Posterior cingulate gyrus (tissue), 11 donors: ENCODE measurements at places on chromosomes 7 and 10.

DNA sequence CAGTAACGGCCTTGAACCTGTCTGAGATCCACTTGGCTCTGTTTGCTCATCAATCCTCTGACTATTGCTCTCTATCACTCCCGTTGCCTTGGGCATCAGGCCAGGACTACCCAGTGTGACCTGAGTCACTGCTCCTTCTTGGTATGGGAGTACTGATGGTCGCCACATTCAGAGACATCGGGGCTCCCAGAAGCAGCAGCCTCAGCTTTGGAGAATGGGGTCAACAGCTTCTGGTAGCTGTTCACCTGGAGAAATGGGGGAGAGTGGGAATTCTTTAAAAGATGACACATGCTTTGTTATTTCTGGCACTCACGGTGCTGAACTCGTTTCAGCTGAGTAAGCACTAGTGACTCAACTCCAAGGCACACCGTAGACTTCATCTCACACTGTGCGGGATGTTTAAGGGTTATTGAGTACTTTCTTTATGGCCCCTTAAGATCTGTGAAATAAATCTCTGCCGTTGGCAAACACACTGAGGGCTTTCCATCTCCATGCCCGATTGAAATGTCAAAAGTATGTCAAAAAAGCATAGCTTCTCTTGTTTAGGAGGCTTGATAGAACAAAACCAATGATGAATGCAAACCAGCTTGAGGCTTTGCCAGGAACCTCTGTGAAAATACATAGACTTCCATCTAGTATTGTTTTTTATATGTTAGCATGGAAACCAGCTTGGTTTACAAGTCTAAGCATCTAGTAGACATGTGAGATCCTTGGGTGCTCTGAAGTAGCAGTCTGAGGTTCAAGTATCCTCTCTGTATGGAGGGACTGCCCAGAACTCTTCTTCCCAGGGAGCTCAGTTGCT lies 333.1 kb downstream of the CXCL12 start:
- DNase-seq, result no peak

DNA sequence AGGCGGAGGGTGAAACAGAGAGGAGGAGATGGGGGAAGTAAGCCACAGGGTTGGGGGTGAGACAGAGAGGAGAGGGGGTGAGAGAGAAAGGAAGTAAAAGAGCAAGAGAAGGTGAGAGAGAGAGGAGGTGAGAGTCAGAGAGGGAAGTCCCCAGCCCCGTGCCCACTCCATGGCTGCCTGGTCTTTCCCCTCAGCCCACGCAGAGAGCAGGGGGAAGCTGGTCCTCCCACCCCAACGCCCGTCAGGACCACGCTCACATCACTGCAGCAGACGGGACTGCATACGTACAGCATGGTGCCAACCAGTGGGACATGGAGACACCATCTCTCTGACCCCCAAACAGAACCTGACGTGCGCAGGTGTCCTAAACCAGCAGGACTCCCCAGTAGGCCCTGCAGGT lies 12.1 kb upstream of the PDGFA start:
- no peak for DNase-seq

DNA sequence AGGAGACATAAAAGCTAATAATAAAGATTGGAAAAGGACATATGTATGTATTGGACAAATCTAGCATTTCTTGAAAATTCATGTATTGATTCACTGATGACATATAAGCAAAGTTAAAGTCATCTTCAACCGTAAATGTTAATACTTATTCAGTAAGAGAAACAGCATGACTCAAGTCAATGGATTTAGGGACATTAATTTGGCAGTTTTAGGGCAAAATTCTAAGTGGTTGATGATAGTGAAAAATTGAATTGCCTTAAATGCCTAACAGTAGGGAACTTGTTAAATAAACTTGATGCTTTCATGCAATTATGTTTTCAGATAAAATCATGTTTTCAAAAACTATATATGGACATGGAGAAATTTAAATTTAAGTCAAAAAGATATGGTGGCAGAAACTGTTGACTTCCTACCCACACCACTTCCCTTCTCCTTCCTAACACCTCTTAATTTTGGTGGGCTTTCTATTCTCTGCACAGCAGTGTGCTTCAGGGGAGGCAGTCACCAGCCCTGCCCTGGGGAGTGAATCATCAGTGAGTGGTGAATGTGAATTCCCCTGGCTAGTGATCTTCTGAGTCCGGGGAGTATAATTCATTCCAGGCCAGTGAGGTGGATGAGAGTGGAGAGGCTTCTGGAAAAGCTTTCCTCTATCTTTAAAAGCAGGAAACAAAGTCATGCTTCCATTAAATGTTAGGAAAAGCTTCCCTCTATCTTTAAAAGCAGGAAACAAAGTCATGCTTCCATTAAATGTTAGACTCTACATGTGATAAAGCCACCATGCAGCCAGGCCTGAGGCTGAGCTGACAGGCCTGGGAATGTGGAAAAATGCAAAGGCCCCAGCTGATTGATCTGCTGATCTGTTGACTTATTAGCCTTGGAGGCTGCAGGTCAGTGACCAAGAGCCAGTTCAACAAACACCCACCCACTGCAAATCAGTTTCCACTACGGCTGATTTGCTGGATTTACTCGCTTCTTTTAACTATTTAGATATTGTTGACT lies 25.2 kb upstream of the ITGB1 start:
- DNase-seq, result no peak

DNA sequence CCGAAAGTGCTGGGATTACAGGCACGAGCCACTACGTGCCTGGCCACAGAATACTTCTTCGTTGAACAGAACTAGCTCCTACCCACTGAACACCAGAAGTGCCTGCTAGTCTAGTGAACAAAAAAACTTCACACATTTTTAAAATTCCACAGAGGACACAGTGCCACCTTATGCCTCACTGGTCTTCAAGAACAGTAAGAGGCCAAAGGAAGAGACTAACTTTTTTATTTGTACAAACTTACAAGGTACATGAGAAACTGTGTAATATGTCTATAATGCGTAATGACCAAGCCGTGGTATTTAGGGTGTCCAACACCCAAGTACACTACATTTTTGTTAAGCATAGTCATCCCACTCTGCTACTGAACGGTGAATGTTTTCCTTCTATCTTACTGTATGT lies 144.4 kb upstream of the PTER start:
- DNase-seq, result no peak

GRCh38 chr10:27912231-27912630 lies 86.6 kb downstream of the ODAD2 start:
- no peak for DNase-seq

- DNase-seq, result no peak
These were observed 5.0 kb downstream of the HBP1 start for GRCh38 chr7:107173691-107174406.

DNA sequence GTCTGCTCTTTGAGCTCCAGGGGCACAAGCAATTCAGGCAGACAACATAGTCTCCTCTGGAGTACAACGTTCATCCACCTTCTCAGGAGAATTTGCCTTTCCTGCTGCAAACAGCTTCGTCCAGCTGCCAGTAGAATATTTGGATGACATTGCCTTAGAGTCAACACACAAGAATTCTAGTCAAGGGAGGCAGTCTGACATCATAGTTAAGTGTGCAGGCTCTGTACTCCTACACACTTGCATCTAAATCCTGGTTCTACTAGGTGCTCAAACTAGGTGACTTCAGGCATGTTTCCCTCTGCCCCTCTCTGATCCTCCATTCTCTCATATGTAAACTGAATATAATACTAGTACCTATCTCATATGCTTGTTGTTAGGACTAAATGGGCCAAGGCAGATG lies 314.8 kb downstream of the HPSE2 start:
- DNase-seq, result no peak

DNA sequence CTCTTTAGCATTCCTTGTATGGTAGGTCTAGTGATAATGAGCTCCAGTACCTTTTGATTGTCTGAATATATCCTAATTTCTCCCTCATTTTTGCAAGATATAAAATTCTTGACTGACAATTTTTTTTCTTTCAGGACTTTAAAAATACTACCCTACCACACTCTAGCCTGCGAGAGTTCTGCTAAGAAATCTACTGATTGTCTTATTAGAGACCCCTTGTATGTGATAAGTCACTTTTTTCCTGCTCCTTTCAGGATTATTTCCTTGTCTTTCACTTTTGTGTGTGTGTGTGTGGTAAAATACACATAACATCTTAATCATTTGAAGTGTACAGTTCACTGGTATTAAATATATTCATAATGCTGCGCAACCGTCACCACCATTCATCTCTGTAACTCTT lies 68.7 kb upstream of the PPP1R9A start:
- DNase-seq, result no peak

DNA sequence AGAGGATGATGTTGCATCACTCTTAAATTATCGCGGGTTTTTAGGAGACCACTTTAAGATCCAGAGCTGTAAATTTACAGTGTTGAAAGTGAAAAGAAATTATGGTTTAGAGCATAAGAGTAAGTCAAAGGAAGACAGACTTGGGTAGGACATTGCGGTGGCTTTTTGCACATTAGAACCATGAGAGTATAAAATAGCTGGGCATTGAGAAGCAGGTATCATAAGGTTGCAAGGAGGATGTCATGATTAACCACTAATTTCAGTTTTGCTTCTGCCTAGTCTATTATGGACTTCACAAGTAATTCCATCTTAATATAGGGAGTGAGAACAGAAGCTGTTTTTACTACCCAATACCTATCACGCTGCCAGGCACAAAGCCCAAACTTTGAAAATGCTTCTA lies 57.7 kb downstream of the CALCR start:
- no peak for DNase-seq

GRCh38 chr10:36765782-36766414 lies 359.5 kb upstream of the ANKRD30A start:
- DNase-seq, result no peak

DNA sequence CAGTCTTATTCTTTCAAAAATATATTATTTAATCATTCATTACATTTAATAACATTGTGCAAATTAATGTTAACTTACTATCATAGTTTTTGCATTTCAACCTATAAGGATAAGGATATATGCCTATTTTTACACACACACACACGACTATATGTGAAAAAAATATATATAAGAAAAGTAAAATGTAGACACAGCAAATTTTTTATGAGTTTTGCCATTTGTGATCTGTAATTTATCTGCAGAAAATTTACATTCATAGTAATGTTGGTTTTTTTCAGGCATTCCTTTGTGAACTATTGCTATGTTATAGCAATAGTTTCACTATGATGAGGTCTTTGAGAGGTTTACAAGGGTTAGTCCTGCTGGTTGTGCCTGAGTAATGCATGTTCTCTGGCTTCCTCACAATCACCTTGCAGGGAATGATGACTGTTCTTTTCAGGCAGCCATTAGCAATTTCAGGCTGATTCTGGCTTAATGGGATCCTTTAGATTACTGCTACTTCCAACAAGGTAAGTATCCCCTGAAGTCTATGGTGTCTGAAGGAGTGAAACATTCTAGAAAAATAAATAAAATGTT lies 183.7 kb upstream of the CDK1 start:
- no peak for DNase-seq

DNA sequence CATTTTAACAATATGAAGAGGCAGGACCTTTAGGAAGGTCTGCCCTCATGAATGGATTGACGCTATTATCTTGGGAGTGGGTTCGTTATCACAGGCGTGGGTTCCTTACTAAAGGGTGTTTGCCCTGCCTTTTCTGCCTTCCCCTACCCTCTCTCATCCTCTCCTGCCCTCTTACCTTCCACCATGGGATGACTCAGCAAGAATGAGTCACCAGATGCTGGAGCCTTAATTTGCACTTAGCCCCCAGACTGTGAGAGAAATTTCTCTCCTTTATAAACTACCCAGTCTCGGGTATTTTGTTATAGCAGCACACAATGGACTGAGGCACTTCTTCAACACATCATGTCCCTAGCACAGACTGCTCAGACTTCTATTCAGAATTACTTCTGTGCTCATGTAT lies 31.4 kb upstream of the ZNF32 start:
- no peak for DNase-seq

DNA sequence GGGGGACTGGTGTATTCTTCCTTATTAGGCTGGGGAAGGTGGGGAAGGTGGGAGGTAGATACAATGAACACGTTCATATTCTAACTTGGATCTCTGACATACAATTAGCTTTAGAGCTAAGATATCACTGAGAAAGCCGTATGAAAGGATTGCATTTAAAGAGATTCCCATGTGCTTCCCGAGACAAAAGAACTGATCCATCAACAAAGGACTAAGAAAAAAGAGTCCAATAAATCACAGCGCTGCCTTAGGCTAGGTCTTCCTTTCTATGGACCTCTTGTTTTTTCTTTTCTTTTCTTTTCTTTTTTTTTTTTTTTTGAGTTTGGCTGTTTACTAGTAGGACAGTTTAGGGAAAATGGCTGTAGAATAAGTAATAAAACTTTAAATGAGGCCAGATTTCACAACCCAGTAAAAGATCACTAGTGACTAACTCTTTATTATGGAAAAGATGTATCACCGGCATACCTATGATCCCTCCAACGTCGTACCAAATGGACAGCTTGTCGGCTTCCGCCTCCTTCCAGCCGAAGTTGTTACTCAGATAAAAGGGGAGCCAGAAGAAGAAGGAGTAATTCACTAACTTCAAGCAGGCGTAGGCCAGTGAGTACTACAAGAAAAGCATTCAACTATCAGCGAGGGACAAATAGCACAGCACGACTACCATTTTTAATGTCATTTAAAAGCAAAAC lies 50.0 kb downstream of the SLC37A3 start:
- DNase-seq, result no peak

GRCh38 chr7:18508443-18509427 lies 13.2 kb downstream of the HDAC9 start:
- DNase-seq, result no peak

DNA sequence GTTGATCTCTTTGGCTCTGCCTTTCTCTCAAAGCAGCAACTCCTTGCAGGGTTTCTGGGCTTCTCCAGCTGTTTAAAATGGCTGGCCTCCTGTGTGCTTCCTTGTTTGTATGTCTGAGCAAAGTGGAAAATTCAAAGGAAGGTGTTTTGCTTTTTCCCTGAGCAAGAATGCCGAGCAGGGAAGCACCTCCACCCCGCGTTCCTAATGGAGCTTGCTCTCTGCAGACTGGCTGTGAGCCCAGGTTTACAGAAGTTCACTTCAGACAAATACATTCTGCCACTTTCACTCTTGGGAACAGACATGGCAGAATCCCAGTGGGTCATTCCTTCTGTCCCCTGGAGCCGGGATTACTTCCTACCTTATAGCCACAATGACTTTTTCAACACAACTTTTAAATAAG lies 181.8 kb upstream of the AGK start:
- no peak for DNase-seq

- no peak for DNase-seq
These were observed 151.3 kb upstream of the RSU1 start for GRCh38 chr10:16968416-16969041.

DNA sequence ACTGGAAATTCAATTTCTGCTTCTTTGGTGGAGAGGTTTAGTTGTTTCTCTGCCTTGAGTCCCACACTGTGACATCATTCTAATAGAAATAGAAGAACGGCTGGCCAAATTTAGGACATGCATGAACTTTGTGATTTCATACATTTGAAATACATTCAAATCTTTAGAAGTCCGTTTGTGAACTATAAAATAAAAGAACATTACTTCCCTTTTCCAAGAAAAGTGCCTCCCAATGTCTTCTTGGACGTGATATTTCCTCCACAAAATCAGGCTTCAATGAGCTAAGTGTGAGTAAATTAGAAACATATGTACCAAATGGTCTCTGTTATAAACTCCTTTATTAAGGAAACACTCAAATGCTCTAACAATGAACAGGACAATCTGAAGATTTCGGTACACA lies 314.5 kb upstream of the AKR1E2 start:
- DNase-seq, result no peak
